Urothelium cell line (cell line): ENCODE measurements at places on chromosomes 3 and 15.

GRCh38 chr15:41562244-41562643 is 3.2 kb downstream of the TYRO3 start:
- no peak for DNase-seq

GRCh38 chr3:133459400-133459799 is 59.5 kb downstream of the BFSP2 start:
- no peak for DNase-seq

DNA sequence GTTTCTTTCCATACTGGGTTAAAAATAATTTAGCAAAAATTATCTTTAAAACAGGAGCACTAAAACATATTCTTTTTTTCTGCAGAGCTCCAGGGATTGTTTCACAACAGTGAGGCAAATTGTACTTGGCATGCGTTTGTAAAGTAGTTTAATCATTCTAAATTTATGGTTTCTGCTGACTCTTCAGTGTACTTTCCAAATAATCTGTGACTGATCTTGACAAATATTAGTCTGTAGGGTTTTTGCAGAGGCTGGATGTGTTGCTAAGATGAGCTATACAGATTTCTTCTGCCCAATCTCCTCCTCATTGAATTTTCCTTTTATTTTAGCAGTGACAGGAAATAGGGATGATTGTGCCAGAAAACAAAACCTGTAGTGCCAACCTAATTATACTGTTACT is 328.0 kb upstream of the MANF start:
- DNase-seq, result no peak

GRCh38 chr3:172276103-172276502 is 172.2 kb downstream of the GHSR start:
- no peak for DNase-seq

DNA sequence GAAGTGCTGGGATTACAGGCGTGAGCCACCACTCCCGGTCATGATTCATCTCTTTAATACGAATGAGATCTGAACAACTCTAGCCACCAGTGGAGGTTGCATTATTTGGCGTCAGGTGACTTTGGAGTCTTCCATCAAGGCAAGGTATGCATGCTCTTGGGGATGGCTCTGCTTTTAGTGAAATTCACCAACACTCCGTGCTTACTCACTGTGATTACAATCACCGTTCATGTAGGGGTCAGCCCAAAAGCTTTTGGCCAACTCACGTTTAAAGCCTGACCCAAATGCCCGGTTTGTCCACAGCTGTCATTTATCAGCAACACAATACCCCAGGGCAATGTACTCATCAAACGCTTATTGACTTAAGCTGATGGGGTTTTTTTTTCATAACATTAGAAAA is 155.4 kb downstream of the PDZRN3 start:
- DNase-seq, result no peak

DNA sequence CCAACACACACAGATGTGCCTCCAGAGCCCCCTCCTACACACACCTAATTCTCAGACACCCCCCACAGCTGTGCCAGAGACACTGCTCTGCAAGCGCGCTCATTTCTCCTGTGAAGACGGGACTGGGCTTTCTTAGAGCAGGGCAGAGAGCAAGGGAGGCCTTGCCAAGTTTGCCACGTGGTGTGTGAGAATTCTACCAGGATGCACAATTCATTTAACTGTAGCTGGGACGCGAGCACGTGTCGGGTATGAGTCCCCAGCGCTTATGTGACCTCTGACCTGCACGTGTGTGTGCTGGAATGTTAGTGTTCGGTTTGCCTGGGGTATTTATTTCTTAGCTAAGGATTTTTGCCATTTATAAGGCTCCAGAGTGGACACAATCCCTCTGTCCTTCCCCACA is 37.0 kb downstream of the FEM1B start:
- DNase-seq, result no peak

- DNase-seq, result no peak
Measured at GRCh38 chr3:179666436-179667035, 13.7 kb downstream of the USP13 start.

DNA sequence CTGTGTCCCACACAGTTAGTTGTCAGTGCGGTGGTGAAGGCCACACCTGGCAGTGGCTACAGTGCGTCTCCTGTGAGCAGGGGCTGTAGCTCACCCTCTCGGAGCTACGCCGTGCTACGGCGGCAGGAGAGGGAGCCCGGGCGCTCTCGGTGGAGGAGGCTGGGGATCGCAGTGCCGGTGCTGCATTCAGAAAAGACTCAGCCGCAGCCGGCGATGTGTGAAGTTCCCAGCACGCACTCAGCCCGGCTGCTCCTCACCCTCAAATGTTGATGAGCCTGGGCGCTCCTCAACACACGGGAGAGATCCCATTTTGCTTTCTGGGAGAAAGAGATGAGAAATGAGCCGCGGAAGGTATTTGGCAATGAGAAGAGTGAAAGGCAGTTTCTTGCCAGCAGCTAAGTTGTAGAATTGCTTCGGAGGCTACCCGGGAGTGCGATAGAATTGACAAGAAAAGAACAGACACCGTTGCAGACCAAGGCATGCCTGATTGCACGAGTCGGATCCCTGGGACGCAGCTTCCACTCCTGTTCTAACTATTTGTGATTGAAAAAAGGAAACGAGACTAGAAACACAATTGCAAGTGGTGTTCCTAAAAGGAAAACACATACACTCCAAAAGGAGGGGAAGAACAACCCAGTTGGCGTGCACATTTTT is at the start of gene UNC13C:
UNC13C (plus strand) TSS at position 189 of the 654 bp plus-strand sequence. CDS start 34,463 bp downstream, outside the sequence.
- peak; percentile 26 for DNase-seq

DNA sequence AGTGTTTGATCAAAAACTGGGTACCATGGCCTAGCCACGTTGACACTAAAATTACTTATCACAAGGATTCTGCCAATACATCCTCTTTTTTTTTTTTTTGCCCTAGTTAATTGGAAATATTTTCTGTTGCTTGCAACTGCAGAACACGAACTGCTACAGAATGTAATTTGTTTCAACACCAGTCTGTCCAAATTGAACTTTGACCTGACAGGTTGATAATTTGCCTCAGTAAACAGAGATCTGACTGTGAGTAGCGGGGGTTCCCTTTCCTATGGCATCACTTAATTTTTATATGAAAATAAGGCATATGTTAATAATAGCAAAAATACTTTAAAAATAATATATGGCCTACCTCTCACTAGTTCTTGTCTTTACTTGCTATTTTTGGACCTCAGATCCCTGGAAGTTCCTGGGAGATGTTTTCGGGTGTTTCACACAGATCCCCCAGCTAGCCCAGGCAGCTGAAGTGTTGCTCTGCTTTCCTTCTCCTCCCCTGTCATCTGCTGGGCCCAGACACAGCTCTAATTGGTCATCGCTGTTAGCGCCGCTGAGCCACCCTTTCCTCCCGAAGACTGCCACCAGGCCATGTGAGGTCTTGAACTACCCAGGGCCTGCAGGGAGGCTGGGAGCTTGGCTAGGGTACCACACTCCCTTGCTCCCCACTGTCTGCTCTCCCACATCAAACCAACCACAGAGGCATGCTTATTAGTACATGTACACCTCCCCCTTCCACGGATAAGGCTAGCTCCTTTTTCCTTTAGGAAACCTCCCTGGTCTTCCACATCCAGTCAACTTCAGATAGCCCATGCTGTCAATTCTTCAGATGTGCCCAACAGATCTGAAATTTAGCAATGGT is 89.8 kb upstream of the RNF7 start:
- no peak for DNase-seq

- no peak for DNase-seq
Measured at GRCh38 chr3:195899701-195900435, 8.5 kb downstream of the TNK2 start.

DNA sequence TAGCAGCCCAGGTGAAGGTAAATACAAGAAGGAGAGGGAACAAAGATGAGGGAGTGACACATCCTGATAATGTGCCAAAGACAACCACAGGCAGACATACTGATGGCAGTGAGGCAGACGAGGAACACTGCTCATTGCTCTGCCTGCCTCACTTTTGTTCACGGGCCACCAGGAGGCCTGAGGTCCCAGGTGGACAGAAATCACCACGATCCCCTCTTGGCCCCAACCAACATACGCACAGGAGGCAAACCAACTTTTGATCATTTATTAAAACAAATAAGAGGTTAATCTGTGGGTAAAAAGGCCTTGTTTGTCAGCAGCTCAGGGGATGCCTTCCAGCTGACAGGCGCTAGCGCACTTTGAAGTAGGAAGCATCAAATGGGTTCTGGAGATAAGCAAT is 4.2 kb downstream of the ALG1L2 start:
- no peak for DNase-seq

DNA sequence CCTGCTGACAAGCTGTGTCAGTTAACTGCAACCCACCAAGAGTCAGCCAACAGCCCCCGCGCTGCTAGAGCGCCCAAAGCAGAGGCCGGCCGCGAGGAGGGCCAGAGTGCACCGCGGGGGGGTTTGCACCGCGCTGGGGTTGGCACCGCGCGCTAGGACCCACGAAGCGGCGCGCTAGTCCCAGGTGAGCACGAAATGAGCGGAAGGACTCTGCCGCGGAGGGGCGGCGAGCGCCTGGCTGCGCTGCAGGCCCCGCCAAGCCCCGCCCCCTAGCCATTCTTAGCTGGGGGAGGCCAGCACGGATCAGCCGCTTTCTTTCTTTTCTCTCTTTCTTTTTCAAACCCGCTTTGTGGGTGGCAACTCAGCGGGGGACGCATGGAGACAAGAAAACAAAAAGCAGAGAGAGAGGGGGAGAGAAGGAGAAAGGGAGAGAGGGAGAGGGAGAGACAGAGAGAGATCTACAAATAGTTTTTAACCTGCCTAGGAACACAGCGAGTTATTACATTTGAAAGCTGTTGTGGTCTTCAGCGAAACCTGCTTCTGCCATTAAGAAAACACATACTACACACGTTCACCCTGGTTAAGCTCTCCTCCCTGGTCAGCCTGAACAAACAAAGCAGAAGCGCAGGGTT is 6.9 kb upstream of the FOXB1 start:
- DNase-seq, result peak; percentile 52

GRCh38 chr3:177810162-177810623 is 612.9 kb upstream of the TBL1XR1 start:
- peak; percentile 32 for DNase-seq

- DNase-seq, result no peak
Measured at GRCh38 chr15:47203993-47204392, 513.3 kb upstream of the SEMA6D start.

GRCh38 chr3:48881652-48882114 is 17.0 kb downstream of the SLC25A20 start:
- DNase-seq, result no peak

DNA sequence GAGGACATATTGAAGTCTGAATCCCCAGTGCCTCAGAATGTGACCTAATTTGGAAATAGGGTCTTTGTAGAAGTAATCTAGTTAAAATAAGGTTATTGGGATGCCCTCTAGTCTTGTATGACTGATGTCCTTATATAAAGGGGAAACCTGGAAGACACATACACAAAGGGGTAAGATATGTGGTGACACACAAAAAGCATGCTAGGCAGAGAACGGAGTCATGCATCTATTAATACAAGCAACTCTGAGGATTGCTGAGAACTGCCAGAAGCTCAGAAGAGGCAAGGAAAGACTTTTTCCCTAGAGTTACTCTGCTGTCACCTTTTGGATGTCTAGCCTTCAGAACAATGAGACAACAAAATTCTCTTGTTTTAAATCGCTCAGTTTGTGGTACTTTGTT is 58.1 kb upstream of the TMEM108 start:
- no peak for DNase-seq

DNA sequence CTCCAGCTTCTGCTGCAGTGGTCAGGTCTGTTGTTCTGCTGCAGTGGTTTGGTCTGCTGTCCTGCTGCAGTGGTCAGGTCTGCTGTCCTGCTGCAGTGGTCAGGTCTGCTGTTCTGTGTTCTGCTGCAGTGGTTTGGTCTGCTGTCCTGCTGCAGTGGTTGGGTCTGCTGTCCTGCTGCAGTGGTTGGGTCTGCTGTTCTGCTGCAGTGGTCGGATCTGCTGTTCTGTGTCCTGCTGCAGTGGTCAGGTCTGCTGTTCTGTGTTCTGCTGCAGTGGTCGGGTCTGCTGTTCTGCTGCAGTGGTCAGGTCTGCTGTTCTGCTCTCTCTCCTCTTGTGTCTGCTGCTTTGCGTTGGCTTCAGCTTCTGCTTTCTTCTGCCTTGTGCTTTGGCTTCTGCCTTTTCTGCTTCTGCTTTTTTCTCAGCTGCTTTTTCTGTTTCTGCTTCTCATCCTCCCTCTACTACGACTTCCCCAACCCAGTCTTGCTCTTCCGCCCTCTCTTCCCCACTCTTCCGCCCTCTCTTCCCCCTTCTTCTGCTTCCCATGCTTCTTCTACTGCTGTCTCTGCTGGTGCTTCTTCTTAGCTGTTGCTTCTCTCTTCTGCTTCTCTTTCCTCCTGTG is 50.7 kb downstream of the FAM43A start:
- DNase-seq, result no peak

- DNase-seq, result peak; percentile 33
Measured at GRCh38 chr15:89171136-89172072, 50.0 kb downstream of the RLBP1 start.

- no peak for DNase-seq
Measured at GRCh38 chr3:151630035-151630434, 103.7 kb upstream of the AADACL2 start.

GRCh38 chr15:91780387-91780786 is 73.1 kb upstream of the SLCO3A1 start:
- DNase-seq, result no peak

- DNase-seq, result no peak
Measured at GRCh38 chr3:44918581-44918980, 44.2 kb downstream of the TGM4 start.

DNA sequence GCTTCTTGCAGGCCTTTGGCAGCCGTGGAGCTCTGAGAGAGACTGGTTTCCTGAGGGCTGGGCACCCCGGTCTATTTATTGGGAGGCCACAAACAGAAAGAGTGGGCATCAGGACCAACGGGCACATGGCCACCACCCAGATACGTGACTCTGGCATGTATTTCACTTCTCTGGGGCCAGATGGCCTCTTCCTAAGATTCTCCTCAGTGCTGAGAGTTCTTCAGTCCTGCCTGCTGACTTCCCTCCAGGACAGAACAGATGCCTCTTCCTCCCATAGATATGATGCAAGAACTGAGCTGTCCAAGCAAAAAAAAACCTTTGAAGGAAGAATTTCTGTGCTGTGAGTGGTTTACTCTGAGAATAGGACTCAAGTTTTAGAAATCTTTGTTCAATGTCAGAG is 107.7 kb downstream of the IGF2BP2 start:
- DNase-seq, result no peak

GRCh38 chr3:14534516-14535191 is 5.5 kb downstream of the GRIP2 start:
- DNase-seq, result no peak

DNA sequence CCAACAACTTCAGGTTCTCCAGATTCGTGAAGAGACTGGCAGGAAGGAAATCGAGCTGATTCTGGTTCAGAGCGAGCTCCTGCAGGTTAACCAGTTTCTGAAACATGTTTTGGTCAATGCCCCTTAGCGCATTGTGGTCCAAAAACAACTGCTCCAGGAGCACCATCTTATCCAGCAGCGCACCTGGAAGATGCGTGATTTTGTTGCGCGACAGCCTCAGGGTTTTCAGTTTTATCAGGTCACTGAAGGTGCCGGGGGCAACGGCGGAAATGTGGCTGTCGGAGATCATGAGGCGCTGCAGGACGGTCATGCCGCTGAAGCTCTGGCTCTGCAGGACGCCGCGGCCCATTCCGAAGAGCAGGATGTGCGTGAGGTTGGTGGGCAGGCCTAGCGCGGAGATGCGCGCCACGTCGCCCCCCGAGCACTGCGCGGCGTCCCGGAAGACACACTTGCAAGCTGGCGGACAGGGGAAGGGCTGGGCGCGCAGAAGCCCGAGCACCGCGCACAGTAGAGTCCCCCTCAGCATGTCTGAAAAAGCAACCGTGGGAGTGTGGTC is 1.2 kb downstream of the GP5 start:
- no peak for DNase-seq

GRCh38 chr3:39819899-39820298 is 10.5 kb downstream of the MYRIP start:
- DNase-seq, result no peak
